ENCODE measurements at places on chromosomes 1 and 21.

- DNase-seq: no peak
Observed at GRCh38 chr21:37542512-37542911, 175.9 kb downstream of the DYRK1A start.

DNA sequence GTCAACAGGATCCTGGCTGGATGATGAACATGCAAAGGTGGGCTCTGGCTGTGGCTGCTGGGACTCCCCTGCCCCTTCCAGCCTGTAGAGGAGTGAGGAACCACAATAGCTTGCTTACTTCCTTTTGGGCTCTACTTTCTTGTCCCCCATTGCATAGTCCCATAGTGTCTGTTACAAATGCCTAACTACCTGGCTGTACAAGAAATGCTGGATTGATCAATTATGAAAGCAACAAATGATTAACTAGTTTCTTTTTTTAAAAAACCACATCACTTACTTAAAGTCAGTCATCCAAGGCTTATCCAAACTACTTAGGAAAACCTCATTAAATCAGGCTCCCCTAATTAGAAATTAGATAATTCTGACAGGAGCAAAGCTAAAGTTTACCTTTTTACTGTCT lies 514.1 kb upstream of the PKN2 start:
- DNase-seq: no peak

- DNase-seq: no peak
Observed at GRCh38 chr1:20185834-20186782, at the start of the genes PLA2G2C and UBXN10. Gene PLA2G2C (minus strand): TSS chr1:20186518. CDS start chr1:20177363, 9,155 bp downstream. Gene UBXN10 (plus strand): TSS chr1:20186096. CDS start chr1:20190562, 4,466 bp downstream.

GRCh38 chr1:2330035-2330434 lies 61.3 kb downstream of the MORN1 start:
- no peak for DNase-seq

DNA sequence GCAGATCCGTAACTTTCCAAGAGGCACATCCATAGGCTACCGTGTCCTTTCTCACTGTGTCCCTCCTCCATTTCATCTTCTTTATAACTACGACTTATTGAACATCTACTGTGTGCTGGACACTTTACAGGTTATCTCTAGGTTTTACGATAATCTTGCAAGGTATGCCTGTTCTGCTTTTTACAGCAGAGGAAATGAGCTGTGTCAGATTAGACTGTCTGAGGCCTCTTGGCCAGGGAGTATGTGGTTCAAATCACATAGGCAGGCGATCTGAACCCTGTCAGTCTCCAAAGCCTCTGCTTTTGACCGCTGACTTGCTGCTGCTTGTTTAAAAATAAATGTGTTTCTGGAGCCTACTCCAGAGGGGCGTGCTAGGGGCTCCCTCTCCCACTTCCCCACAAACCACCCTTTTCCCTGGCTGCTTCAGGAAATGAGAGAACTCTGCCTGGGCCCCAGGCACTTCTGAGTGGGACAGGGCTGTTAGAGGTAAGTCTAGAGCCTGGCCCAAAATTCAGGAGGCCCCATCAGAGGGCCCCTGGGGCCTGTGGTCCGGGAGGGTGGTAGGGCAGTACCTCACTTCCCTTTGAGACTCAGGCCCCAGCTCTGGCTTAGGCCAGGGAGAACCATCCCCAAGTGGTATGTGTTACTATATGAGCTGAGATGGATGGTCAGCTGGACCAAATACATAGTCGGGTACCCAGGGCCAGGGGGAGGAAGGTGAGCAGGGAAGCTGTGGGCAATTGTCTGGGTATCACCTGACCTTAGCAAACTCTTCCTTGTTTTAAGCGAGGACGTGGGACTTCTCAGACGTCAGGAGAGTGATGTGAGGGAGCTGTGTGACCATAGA lies 4.4 kb downstream of the PSEN2 start:
- DNase-seq: no peak

- DNase-seq: no peak
Observed at GRCh38 chr21:20537130-20537529, 461.1 kb upstream of the NCAM2 start.

GRCh38 chr21:18913914-18914313 lies 510.3 kb upstream of the TMPRSS15 start:
- no peak for DNase-seq

- DNase-seq: no peak
Observed at GRCh38 chr1:214319938-214320337, 39.0 kb downstream of the SMYD2 start.

- no peak for DNase-seq
Observed at GRCh38 chr1:209766051-209766450, 10.2 kb downstream of the TRAF3IP3 start.

- no peak for DNase-seq
Observed at GRCh38 chr1:164695956-164696665, 137.1 kb downstream of the PBX1 start.

GRCh38 chr1:201054091-201054543 lies 30.6 kb upstream of the KIF21B start:
- no peak for DNase-seq

- no peak for DNase-seq
Observed at GRCh38 chr1:27660300-27660835, 11.6 kb downstream of the IFI6 start.

DNA sequence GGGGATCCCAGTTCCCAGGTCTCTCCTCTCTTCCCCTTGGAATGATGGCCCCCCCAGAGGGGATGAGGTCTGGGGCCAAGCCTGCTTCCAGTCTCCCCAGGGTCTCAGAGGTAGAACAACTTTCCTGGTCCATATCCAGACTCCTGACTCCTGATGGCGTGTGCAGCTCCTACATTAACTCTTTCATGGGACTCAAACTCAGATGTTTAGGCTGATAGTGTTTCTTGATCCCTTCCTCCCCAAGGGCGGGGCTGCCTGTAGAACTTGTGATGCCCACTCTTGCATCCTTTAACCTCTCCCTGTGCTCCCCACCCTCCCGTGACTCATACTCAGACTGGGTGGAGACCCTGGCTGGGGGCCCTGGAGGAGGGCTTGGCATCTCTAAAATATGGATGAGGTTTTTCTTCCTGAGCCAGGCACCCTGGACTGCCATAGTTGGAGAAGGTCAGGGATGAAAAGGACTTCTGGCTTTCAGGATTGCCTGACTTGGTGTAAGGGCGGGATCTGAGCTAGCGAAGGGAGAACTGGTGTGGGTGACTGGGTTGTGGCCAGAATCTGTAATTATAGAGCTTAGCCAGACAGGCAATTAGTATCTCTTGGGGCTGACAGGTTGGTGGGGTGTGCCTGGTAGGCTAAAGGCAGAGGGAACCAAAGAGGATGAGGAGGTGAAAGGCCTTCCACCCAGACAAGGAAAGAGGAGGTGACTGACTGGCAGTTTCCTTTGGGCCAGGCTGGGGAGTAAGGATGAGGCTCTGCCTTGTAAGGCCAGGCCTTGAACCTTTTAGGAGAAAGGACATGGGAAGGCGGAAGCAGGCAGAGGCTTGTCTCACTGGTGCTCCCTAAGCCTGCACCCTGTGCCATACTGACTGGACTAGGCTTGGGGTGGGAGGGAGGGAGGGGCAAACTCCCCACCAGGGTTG lies 1.5 kb downstream of the ATP8B2 start:
- DNase-seq: peak; percentile 85

DNA sequence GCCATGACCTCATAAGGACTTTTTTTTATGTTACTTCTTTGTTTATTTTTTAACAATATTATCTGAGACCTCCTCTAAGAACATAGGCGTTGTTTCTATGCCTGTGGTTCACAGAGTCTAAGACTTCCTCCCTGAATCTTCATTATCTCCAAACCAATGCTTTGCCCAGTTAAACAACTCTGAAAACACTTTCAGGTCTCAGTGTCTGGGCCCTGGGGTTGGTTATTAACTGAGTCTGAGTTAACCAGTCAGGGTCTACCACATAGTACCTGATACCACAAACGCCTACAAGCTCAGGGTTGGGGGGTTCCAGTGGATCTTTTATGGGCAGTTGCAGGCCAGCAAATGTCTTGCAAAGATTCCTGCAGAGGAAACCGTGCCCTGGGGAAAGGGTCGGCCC lies 138.2 kb downstream of the AJAP1 start:
- no peak for DNase-seq

- no peak for DNase-seq
Observed at GRCh38 chr1:66312271-66312990, 221.5 kb upstream of the SGIP1 start.

DNA sequence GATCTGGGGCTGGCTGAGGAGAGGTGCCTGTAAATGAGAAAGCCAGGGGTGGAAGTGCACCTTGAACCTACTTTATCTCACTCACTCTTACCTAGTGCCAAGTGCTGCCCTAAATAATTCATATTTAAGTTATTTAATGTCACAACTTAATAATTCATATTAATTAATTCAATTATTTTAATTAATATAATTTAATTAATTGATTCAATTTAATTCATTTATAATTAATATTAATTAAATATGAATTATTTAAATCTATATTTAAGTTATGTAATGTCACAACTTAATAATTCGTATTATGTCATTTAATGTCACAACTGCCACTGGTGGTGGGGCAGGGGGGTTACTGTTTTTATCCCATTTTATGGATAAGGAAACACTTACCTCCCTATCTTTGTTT lies 361.6 kb upstream of the RUNX1 start:
- no peak for DNase-seq

DNA sequence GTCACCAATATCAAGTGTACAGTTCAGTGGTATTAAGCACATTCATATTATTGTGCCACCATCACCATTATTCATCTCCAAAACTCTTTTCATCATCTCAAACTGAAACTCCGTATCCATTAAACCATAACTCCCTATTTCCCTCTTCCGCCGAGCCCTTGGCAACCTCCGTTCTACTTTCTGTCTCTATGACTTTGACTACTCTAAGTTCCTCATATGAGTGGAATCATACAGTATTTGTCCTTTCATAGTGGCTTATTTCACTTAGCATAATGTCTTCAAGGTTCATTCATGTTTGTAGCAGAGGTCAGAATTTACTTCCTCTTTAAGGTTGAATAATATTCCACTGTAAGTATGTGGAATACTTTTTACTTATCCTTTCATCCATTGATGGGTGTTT lies 21.7 kb downstream of the SELP start:
- DNase-seq: no peak

DNA sequence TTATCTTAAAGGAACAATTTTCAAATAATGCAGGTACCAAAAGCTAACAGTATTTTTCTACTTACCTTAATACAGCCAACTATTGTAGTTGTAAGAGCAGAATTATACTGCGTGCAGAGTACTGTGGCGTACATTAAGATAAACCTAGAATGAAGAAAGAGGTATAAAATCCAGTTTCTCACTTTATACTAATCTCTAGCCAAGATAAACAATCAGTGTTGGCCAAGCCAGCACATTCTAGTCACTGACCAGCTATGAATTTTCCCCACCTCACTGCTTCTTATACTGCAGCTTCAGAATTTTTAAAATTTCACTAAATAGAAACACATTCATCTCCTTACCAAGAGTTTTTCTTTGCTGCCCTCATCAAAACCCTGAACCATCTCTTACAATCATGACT lies 33.6 kb downstream of the SLC35D1 start:
- no peak for DNase-seq

DNA sequence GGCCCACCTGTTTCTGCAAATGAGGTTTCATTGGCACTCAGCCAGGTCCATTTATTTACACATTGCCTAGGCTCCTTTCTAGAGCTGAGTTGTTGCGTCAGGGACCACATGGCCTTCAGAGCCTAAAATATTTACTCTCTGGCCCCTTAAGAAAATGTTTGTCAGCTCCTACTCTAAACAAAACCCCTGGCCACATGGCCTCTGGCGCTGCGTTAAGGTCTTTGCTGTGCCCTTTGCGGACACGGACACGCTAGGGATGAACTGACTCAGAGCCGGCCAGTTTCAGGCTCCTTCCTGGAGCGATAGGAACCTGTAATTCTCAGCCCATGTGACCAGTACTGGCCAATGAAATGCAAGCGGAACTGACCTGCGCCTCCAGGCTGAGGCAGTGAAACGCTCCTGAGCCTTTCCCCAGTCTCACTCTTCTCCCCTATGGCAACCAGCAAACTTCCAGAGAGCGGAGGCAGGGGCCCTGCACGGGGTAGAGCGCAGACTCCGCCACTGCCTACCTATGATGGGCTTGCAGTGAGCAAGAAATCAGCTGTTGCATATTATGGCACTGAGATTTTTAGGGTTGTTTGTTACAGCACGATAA lies 160.3 kb downstream of the ETS2 start:
- DNase-seq: peak; percentile 24

- no peak for DNase-seq
Observed at GRCh38 chr1:206760590-206760989, 10.0 kb upstream of the IL19 start.

DNA sequence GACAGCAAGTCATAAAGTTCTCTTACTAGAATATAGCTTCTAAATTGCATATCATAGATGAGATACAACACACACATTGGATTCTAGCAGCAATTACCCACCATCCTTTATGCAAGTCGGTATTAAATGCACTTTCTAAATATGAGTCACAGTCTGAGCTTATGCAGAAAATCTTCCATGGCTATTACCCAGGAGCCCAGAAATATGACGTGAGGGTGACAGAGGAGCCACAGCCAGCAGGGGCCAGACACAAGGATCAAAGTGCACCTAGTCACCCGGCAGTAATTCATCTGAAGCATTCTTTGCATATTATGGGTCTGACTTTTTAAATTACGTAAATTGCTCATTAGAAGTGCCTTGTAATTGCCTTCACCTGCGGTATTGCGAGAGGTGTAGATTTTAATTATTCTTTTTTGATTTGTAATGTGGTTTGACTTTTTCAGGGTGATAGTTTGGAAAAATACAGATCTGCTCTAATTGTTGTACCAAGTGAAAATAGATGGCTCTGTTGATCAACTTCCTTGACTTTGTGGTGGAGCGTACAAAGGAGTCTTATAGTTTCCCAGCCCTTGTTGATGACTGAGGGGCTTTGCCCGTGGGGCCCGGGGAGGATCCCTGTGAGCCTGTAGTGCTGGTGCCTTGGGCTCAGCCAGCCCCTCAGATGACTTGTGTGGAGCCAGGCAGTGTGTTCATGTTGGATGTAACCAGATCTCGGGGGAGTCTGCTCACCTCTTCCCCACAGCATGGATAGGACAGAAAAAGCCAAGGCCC lies 470.0 kb upstream of the VAMP3 start:
- no peak for DNase-seq

DNA sequence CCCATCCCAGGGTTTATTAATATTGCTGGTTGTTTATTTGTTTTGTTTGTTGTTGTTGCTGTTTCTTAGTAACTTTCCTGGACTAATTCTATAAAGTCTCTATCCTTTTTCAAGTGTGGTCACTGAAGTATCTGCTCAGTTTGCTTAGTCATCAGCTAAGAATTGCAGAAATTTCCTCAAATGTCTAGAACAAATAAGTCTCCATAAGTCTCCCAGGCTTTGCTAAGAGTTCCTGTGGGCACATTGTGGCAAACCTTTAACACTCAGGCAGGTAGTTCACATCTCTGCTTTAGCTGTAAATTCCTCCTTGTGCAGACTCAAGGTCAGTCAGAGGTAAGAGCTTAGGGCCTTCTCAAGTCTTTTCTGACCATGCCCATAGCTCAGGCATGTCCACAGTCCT lies 38.9 kb upstream of the C1orf185 start:
- no peak for DNase-seq

Data from tibial nerve (tissue), 4 donors.